ENCODE measurements at places on chromosomes 2 and 18.

GRCh38 chr2:170143045-170143717, 34.8 kb upstream of the MYO3B start:
- DNase-seq: no peak

GRCh38 chr2:179543361-179543901, 278.8 kb upstream of the SESTD1 start:
- no peak for DNase-seq

DNA sequence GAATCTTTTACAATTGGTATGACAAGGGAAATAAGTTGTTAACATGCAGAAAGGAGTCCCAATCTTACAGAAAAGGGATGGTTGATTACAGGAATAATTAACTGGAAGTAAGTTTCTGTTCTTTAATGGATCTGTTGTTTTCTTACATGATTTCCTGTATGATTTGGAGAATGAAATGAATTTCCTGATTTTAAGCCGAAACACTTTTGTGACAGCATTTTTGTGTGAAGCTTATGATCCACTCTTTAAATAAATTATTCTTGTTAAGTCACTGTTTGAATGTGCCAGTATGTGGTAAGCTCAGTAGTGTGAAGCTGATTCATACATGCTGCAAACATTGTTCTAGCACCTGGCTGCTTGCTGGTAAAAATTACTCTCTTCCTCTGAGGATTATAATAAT, 516.2 kb downstream of the DCDC2C start:
- DNase-seq: no peak

- no peak for DNase-seq
These were observed 3.7 kb upstream of the CRIM1 start for GRCh38 chr2:36351736-36352349.

GRCh38 chr2:8352296-8352695, 329.6 kb upstream of the ID2 start:
- DNase-seq: no peak

- no peak for DNase-seq
These were observed 34.9 kb downstream of the NAB1 start for GRCh38 chr2:190683802-190684201.

- DNase-seq: no peak
These were observed 72.3 kb downstream of the AFF3 start for GRCh38 chr2:100070078-100070477.

DNA sequence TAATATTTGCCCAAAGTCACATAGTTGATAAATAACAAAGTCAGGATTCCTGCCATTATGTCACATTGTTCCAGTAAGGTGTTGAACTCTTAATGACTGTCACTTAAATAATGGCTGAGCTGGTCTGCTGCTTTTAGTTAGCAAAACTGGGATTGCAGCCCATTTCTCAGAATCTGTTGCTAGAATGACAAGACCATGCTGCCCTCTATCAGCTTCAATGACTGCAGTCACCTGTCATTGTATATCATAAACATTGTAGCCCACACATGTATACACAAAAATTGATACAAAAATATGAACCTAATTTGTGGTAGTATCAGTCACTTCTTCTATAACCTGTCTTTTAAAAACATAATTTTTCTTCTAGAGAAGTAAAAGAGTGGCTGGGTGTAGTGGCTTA, 121.1 kb downstream of the FAM161A start:
- DNase-seq: no peak

DNA sequence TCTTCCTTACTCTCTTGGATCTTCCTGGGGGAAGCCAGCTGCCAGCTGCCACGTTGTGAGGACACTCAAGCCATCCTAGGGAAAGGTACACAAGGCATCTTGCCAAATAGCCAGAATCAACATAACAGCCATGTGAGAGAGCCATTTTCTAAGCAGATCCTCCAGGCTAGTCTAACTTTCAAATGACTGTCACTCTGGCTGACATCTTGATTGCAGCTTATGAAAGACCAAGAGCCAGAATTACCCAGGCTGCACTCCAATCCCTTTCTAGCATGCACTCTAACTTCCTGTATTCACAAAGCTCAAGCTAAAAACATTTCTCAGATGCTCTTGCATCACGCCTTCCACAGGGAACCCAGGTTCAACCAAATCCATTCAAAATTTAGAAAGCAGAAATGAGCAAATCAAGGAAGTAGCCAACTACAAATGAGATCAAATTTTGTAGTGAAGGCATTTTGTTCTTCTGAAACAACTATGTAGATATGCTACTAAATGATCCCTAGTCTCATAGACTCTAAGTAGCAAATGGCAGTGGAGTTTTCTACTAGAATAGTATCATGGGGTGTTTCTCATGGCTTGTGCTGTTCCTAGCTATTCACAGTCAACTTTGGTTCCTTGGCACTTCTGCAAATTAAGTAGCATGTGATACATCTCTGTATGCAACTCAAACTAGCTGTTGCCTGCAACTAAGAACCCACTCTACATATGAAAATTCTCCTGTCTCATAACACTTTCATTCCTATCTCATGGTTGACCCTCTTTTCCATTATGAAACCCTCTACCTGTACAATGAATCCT, 281.9 kb downstream of the ZEB2 start:
- no peak for DNase-seq

DNA sequence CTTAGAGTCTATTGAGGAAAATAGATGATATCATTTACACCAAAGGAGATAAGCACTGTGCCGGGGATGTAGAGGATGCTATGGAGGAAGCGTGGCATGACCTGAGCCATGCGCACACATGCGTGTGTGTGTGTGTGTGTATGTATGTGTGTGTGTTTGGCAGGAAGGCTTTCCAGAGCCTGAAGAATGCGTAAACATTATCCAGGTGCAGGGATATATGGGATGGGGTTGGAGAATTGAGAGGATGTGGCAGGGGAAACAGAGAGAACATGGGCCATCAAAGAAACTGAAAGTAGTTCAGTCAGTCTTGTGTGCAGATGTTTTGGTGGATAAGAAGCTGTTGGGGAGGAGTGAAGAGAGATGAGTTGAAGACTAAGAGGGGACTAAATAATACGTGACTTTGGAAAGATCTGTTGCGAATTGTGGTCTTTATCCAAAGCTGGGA, 9.3 kb upstream of the STAT1 start:
- no peak for DNase-seq

DNA sequence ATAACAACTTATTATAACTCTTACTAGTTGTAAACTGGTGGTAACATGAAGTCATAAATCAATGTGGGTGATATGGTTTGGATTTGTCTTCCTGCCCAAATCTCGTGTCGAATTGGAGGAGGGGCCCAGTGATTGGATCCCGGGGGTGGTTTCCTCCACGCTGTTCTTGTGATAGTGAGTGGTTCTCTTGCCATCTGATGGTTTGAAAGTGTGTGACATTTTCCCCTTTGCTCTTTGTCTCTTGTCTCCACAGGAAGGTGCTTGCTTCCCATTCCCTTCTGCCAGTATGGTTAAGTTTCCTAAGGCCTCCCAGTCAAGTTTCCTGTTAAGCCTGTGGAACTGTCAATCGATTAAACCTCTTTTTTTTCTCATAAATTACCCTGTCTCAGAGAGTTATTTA, 321.6 kb downstream of the DSEL start:
- no peak for DNase-seq

- no peak for DNase-seq
These were observed 889.3 kb upstream of the CELF4 start for GRCh38 chr18:38454764-38455469.

All from hippocampal formation (tissue), 2 donors.